ENCODE measurements at places on chromosomes 16 and 17.

- DNase-seq: no peak
Observed at GRCh38 chr17:3903881-3904290, 11.0 kb upstream of the CAMKK1 start.

- DNase-seq: no peak
Observed at GRCh38 chr17:38748892-38749222, 721 bp upstream of the PCGF2 start.

DNA sequence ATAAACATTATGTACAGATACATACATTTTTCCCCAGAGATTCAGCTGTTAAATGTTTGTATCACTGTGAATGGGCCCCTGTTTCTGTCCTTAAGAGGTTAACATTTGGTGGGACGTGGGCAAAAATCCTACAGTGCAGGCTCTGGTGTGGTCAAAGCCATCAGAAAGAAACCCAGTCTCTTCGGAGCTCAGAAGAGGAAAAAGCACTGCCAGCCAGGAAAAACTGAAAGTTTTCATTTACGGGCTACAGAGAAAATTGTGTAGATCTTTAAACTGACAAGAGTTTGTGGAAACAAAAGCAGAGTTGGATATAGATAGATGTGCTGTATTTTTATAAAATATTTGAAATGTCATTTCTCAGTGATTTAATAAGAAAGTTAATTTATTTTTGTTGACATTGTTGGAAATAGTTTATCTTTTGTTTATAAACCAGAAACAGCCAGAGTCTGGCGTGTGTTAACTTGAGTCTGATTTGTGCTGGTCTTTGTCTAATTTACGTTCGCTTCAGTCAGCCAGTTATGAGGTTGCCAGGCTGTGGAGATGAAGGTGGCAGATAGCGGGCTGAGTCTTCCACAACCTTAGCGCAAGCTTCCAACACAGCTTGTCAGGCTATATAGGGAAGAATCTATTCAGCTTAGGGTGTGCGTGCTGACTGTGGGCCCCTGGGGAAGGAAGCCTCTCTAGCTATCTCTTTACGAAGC lies 9.5 kb upstream of the TEKT3 start:
- no peak for DNase-seq

DNA sequence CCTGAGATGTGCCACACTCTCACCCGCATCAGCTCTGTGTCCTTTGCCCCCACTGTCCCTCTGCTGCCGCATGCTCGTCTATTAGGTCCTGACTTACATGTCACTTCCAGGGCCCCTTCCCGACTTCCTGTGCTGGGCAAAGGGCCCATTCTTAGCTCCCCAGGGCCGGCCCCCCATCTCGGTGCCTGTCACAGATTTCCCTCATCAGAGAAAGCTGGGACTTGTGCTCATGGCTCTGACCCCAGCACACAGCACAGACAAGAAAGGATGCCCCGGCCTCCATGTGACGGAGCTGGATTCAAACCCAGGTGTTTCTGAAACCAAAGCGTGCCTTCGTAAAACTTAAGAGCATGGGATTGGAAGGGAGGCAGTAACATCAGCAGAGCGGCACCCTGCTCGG lies 5.9 kb upstream of the MAPK7 start:
- no peak for DNase-seq

GRCh38 chr17:34726536-34727384 lies 147.4 kb downstream of the TMEM132E start:
- DNase-seq: no peak

DNA sequence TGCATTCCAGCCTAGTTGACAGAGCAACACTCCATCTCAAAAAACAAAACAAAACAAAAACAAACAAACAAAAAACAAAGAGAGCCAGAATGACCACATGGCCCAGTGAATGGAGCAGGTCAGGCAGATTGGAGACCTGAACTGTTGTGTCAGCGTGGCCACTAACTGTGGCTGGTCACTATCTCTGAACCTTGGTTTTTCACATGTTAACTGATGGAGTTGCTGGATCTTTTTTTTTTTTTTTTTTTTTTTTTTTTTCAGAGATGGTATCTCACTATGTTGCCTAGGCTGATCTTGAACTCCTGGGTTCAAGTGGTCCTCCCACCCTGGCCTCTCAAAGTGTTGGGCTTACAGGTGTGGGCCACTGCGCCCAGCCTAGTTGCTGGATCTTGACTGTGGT lies 31.8 kb downstream of the RHBDL3 start:
- DNase-seq: no peak

- DNase-seq: no peak
Observed at GRCh38 chr17:8465356-8465755, 29.7 kb downstream of the NDEL1 start.

DNA sequence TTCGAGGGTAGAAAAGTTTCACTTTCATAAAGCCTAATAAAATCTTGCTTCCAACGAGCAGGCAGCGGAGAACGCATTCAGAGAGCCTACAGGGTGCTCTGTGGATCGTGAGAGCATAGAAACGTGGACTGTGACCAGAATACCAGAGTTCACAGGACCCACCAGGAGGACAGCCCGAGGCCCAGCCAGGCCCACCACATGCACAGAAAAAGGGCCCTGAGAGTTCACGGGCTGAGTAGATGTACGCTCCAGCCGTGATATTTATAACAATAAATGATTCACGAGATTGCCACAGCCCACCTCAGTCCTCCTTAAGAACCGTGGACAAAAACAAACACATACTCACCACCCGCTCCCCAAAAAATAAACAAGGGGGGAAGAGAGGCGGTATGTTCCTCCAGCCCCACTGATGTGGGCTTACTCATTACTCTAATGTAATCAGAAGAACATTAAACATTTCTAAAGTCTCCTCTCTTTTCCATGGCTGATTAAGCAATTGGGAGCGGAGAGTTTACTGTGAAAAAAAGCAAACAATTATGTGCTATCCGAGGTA lies 207.2 kb downstream of the C16orf78 start:
- no peak for DNase-seq

- DNase-seq: no peak
Observed at GRCh38 chr17:82204831-82205719, 7.6 kb downstream of the CCDC57 start.

GRCh38 chr17:80263253-80264204 lies 2.9 kb downstream of the RNF213 start:
- peak; percentile 85 for DNase-seq

DNA sequence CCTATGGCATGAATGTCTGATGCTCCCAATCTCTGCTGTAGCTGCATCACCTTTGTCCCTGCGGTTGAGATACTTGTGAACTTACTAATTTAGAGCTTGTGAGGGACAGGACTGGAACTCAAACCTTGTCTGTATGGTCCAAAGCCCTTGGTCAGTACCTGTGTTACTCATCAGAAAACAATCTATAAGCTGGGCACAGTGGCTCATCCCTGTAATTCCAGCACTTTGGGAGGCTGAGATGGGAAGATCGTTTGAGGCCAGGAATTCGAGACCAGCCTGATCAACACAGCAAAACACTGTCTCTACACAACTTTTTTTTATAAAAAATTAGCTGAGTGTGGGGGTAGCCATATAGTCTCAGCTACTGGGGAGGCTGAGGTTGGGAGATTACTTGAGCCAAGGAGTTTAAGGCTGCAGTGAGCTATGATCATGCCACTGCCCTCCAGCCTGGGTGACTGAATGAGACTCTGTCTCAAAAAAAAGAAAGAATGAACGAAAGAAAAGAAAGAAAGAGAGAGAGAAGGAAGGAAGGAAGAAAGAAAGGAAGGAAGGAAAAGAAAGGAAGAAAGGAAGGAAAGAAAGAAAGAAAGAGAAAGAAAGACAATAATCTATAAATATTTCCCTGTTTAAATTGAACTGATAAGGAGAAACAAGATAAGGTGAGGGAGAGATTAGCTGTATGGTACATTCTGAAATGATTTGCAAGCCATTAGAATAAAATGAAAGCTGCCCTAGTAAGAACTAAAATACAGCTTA lies 31.7 kb upstream of the MYH10 start:
- DNase-seq: no peak

DNA sequence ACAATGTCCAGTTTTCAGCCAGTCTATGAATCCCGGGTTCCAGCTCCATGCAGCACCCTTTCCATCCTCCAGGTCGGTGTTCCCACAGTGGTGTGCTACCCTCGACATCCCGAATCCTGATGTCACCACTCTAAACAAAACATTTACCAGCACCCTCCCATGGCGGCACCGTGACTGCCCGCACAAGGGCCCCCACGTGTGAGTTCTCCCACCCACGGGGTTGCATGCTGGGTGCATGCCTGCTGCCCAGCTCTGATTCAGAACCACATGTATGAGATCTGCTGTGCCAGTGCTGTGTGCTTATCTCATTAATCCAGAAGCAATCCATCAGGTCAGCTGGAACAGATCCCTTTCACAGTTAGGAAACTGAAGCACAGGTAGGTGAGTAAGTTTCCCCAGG lies 57.4 kb downstream of the C16orf78 start:
- no peak for DNase-seq

DNA sequence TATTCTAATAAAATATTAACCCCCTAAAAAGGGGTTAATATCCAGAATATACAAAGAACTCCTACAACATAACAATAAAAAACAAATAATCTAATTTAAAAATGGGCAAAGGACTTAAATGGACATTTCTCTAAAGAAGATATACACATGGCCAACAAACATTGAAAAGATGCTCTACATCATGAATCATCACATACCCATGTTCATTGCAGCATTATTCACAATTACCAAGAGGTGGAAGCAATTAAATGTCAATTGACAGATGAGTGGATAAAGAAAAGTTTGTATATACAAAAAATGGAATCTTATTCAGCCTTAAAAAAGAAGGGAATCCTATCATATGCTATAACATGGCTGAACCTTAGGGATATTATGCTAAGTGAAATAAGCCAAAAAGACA lies 36.8 kb downstream of the CPD start:
- no peak for DNase-seq

- no peak for DNase-seq
Observed at GRCh38 chr16:14028202-14028601, 42.9 kb upstream of the MRTFB start.

GRCh38 chr17:80465327-80465974 lies 11.0 kb downstream of the NPTX1 start:
- no peak for DNase-seq

DNA sequence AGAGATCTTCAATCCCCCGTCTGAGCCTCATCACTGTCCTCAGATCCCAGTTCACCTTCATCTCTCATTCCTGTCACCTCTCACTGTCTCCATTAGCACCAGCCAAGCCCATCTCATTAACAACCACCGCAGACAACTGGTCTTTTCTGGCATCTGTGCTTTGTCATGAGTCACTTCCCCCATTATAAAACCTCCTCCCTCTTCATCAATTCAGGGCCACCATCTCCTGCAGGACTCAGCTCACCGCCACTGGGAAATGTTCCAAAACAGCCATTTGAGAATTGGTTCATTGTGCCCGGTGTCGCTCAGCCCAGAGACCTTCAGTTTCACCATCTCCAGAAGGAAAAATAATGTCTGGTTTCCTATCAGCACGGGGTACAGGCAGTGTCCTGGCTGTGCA lies 56.9 kb upstream of the TEKT3 start:
- no peak for DNase-seq

DNA sequence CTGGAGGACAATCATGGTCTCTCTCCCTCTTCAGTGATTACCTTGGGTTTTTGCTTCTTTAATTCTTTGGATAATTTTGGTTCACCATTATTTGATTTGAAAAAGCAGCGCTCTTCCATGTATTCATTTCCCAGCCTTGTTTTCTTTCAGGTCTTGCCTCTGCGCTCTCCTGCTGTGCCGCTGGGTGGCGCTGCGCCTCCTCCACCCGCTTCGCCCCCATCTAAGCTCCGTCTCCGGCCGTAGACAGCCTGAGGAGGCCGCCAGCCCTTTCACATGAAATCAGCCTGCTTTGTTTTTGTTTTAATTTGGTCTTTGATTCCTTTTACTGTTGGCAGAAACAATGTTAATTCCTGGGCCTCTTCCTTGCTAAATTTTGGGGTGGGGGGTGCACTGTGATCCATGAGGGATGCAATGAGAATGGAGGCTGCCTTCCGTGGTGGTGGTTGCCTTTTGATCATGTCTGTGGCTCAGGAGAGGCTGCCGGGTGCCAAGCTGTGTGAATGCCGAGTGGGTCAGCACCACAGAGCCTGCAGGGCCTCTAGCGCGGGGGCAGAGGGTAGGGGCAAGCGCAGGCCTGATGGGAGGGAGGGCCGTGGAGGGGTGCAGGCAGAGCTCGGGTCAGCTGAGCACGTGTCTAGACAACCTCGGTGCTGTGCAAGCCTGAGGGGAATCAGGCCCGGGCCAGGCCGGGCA lies 64.1 kb downstream of the PLD6 start:
- DNase-seq: peak; percentile 55

DNA sequence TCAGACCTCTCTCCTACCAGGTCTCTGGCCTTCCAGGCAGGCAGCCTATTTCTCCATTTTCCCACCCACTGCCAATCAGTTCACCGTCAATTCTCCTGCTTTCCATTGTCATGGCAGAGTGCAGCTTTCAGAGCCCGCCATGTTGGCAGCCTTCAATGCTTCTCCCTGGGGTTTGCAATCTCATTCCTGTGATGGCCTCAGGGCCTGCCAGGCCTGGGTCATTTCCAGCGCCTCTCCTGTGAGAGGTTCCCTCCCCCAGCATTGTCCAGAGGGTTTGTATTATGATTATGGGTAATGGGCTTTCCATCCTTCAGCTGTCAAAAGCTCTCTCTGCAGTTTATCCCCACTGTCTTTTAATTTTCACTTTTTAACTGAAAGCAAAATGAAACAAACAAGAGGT lies 716.6 kb upstream of the CDH8 start:
- DNase-seq: no peak

DNA sequence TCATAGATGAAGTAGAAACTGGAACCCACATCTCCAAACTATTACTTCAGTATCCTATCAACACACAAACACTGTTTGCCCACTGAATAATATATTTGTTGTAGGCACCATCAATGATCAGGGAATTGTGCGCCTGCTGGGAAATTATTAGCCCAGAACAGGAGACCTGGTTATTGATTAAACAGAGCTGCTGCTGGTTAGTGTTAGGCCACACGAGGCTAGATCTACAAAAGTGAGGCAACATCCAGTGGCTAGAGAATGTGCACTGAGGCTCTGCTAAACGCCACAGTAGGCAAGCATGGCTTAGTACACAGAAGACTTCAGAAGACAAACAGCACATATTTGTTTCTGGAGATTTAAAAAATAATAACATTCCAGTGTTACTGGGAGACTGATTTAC lies 11.0 kb downstream of the ABHD15 start:
- no peak for DNase-seq

Data from CD4-positive, alpha-beta memory T cell (primary cell).